Bronchial epithelial cell (primary cell): ENCODE measurements at places on chromosomes 1 and 21. TPM values are rescaled to one million over a fixed set of nuclear protein-coding genes. Genes with fewer than 3 reads are reported as not detected.
A peak's percentile ranks its signal among the peaks of the same experiment; 100 is the strongest.

DNA sequence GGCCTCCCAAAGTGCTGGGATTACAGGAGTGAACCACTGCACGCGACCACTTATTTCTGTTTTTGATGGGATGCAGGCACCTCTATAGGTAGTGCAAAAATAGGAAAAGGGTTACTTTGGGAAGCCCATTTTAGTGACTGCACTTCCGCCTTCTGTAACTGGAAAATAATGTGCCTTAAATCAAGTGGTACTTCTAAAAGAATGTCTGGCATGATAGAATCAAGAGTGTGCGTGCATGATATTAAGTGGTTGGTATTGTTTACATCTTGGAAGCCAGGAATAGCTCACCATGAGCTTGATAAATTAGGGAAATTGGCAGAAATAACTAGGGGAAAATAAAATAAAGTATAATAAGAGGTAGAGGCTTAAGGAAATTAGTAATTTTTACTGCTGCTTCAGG, 1067.0 kb downstream of the ADGRL2 start:
- no peak for DNase-seq

DNA sequence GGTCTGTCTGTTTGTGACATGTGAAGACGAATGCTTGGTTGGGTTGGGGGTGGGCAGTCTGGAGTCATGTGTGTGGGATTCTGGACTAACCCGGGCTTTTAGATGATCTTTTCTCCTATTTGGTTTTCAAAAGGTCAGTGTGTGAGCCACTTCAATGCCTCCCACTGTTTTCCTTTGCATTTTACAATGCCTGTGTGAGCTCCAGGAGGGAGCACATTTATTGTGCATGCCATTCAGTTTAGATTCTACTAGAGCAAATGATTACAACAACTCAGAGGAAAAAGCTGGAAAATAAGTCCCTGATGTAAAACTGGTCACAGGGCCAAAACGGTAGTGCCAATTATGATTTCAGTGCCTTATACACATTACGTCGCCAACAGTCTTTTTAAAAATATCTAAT, 90.9 kb downstream of the LYPLAL1 start:
- no peak for DNase-seq

GRCh38 chr1:100775483-100775882, 55.9 kb downstream of the VCAM1 start:
- no peak for DNase-seq

- peak; percentile 59 for DNase-seq
Observed at GRCh38 chr21:42117229-42117966, 46.3 kb downstream of the UMODL1 start.

CRYAA gene
- total RNA-seq, result not detected in 2 replicates

RASSF5 gene
- total RNA-seq, result 3.4 and 4.6 TPM in 2 replicates
